Suprapubic skin (tissue), 4 donors: ENCODE measurements at places on chromosomes 1 and 21. TPM values are rescaled to one million over a fixed set of nuclear protein-coding genes. Genes with fewer than 3 reads are reported as not detected.

Gene PEX19
- 36.3 TPM for total RNA-seq

DNA sequence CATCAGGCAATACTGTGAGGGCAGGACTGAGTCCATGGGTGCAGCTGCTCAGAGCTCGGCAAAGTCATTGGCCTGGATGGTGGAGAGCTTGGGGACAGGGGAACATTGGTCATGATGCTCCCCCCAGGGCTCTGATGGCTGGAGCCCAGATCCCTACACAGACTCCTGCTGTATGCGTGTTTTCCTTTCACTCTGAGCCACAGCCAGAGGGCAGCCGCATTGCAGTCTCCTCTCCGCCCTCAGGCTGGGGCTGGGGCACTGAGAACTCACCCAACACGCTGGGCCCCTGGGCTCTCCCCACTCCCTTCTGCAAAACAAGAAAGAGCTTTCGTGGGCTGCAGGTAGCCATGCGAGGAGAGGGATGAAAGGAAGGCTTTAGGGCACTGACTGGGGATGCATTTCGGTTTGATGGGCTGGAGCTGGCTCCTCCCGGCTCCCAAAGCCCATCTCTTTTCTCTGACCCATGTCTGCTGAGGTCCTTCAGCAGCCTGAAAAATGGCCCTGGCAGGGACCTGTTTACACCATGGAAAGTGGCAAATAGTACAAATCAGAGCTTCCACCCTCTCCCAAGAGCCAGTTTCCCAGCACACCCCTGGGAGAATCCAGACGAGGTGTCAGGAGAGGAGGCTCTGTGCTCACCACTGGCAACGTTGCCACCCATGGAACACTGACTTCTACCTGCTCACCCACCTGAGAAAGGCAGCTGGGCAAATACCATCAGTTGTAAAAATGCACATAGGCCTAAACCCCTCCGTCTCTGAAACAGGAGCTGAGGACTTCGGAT, 43.8 kb downstream of the CAPN2 start:
- DNase-seq, result no peak

GRCh38 chr1:44249543-44249942, 36.3 kb downstream of the DMAP1 start:
- DNase-seq, result no peak

GRCh38 chr1:77039739-77040138, 172.5 kb downstream of the ST6GALNAC5 start:
- no peak for DNase-seq

- DNase-seq, result no peak
Observed at GRCh38 chr1:8419172-8419571, 101.3 kb downstream of the SLC45A1 start.
